NCI-H460 (cell line): ENCODE measurements at places on chromosomes 11 and 22. TPM values are rescaled to one million over a fixed set of nuclear protein-coding genes. Genes with fewer than 3 reads are reported as not detected.

DNA sequence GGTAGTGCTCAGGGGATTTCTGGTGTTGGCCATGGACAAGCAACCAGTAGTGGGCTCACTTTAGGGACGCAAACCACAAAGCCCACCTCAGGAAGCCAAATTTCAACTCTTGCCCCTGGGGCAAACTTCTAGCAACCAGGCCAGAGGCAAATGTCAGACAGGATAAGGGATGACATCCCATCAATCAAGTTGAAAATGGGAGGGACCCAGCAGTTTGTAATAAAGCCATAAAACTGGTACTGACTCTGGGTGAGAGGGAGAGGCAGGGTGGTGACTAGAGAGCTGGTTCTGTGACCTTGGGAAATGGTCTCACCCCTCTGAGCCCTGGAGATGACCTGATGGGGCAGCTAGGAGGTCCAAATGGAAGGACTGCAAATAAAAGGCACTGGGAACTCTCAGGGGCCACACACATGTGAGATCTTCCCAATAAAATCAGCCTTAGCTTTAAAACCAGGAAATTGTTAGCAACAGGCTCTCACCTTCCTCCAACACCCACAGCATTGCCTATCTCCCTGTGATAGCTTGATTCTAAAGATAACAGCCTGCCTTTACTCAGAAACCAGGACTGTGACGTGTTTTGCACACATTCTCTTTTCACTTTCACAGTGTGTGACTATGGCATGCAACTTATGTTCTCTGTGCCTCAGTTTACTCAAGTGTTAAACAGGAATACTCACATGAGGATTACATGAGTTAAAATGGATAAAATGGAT is 6.4 kb upstream of the TBC1D10A start:
- no peak for DNase-seq

GRCh38 chr22:38108561-38109319 is 1.7 kb downstream of the BAIAP2L2 start:
- DNase-seq, result no peak

DNA sequence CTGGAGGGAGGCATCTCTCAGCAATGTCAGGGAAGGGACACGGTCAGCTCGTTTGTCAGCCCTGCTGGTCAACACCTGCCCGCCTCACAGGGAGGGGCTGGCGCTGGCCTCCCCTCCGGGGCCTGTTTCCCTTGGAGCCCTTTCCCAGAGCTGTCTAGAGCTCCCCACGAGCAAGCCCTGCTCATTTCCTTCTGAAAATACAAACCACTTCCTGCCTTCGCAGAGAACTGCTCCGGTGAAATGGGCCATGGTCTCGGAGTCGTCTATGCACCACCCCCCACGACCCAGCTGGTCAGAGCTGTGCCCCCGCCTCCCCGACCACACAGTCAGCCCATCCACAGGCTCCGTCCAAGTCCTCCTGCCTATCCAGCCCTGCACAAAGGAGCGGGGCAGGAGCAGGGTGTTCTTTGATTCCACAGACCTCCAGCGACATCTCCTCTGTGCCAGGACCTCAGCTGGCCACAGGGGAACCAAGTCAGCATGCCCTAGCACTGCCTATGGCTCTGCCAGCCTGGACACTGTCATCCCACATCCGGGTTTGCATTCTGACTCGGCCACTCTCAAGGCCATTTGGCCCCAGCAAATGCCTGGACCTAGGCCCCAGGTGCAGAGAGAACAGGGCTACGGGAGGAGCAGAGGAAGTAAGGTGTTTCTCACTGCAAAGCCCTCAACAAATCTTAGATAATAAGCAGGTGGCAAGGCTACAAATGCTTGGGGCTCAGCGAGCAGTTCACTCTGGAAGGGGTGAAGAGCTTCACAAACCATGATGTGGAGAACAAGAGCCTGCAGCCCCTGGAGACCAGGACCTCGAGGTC is 82.1 kb upstream of the WNT11 start:
- no peak for DNase-seq

DNA sequence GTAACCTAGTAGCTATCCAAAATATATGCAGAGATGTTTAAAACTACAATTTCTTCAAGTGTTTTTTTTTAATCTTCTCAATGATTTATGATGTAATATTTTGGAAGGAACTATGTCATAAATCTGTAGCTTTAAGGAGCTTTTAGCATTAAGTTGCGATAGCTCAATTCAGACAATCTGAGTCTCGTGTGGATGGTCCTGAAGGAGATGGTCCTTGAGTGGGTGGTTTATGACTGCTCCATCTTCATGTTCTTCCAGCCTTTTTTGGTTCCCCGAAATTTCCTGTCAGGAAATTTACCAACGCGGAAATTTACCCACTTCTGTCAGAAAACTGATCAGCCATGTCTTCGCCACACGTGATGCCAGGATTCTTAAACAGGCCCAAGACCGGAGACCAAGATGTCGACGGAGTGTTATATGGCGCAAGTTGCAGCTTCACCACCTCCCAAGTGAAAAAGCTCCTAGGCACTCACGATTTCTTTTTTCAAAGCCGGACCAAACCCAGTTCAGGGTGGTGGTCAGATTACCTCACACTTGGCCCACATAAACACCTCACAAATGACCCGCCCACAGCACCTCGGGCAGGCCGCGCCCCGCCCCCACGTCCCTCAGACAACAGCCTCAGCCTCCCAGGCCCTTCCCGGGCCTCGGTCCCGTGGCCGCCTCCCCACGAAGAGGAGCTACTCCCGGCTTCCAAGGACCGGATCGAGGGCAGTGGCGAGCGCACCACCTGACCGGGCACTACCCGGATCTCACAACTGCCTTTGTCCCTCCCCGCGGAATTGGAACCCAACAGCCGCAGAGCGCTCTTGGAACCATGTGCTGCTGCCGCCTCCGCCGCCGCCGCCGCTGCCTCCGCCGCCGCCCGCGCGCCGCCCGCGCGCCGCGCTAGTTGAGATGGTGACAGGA is at the start of gene MORC2:
Gene MORC2, minus strand, starts transcription at position 760 of the 909 bp plus-strand sequence. CDS start 885 bp downstream, outside the sequence.
- no peak for DNase-seq

Gene OR52A1
- not detected in 2 replicates for total RNA-seq

Gene MS4A6E
- total RNA-seq, result not detected in 2 replicates
